ENCODE measurements at places on chromosomes 1 and 21.

GRCh38 chr1:15740924-15741850 lies 1.1 kb upstream of the TMEM82 start:
- peak; percentile 62 for DNase-seq

- DNase-seq: no peak
Observed at GRCh38 chr1:236552096-236552495, 28.3 kb downstream of the LGALS8 start.

DNA sequence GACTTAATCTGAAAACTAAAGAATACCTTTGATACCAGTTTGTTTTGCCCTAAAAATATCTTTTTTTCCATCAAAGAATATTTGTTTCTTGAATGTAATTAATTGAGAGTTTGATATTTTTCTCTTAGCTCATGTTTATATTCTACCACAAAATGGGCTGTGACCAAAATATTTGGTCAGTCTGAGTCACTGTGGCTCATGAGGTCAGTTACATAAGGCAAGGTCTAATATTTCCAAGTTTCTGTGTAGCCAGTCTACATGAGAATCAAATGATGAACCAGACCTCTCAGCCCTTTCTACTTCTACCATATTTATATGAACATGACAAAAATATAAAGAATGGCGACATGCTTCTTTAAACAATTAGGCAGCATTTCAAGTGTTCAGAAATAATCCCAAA lies 83.0 kb upstream of the IVNS1ABP start:
- no peak for DNase-seq

DNA sequence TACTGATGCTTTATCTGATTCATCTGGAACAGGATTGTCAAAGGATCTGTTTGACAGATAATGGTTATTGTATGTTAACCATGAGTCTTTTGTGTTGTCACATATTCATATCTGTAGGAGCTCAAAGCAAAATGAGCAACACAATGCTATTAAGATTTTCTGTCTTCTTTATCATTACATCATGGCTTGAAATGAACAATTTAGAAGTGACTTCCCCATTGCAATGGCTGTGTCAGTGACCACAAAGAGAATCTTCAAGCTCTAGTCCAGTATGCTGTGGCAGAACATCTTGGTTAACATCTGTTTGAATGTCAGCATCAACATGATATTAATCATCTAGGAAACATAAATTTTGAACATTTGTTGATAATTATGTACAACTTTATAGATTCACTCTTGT lies 1148.5 kb downstream of the PLA2G4A start:
- DNase-seq: no peak

GRCh38 chr1:33152685-33153432 lies 29.0 kb downstream of the TRIM62 start:
- no peak for DNase-seq

GRCh38 chr1:94620345-94621031 lies 78.9 kb upstream of the F3 start:
- DNase-seq: no peak

GRCh38 chr1:204746838-204747442 lies 61.4 kb upstream of the LRRN2 start:
- DNase-seq: peak; percentile 40

GRCh38 chr1:100184536-100184935 lies 6.5 kb upstream of the LRRC39 start:
- no peak for DNase-seq

GRCh38 chr1:7528386-7529198 lies 242.5 kb upstream of the VAMP3 start:
- no peak for DNase-seq

DNA sequence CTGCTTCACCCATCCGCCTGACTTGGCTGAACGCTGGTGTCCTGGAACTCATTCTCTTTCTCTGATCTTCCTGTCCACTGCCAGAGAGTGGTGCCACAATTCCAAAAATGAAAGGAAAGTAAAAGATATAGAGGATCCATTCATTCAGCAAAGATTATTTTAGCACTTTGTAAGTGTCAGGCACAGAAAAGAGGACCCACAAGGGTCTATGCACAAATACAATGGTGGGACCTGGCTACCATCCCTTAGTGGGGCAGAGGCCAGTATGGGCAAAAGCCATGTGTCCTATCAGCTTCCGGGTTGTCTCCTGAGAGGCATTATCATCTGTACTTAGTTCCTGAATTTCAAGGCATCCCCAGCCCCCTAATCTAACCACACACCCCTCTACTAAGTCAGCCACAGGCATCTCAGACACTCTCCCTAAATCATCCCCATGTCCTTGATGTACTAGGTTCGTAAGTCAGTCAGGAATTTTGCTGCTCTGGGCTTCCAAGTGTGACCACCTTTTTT lies 19.0 kb downstream of the SSR2 start:
- DNase-seq: no peak

Measured in CD4-positive, alpha-beta T cell treated with Interleukin-6 at 100 ng/mL for 8 hours (primary cell).